CD4-positive, alpha-beta T cell treated with Interferon alpha-2 for 1 hour (primary cell): ENCODE measurements at places on chromosomes 12 and 14.

GRCh38 chr14:32350020-32350419, 20.9 kb downstream of the AKAP6 start:
- no peak for DNase-seq

DNA sequence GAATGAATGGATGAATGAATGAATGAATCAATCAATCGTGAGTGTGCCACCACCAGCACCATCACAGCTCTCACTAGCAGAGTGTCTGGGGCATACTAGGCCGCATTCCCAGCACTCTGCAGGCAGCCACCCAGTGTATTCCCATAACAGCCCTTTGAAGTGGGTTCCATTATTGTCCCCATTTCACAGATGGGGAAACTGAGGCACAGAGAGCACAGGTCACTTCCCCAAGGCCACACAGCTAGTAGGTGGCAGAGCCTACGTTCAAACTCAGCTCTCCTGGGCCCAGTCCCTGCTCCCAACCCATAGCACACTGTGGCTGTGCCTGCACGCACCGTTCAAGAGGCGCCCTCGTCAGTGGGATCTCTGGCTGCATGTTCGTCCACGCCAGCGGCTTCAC, 88.1 kb downstream of the RFLNA start:
- DNase-seq, result no peak

- DNase-seq, result no peak
Measured at GRCh38 chr12:66548338-66549049, 130.4 kb downstream of the GRIP1 start.

- no peak for DNase-seq
Measured at GRCh38 chr12:45726603-45727300, 2.8 kb upstream of the ARID2 start.

- no peak for DNase-seq
Measured at GRCh38 chr12:25943940-25944339, 14.5 kb upstream of the RASSF8 start.
